ENCODE measurements at places on chromosomes 11 and 22.
A peak's percentile ranks its signal among the peaks of the same experiment; 100 is the strongest.

DNA sequence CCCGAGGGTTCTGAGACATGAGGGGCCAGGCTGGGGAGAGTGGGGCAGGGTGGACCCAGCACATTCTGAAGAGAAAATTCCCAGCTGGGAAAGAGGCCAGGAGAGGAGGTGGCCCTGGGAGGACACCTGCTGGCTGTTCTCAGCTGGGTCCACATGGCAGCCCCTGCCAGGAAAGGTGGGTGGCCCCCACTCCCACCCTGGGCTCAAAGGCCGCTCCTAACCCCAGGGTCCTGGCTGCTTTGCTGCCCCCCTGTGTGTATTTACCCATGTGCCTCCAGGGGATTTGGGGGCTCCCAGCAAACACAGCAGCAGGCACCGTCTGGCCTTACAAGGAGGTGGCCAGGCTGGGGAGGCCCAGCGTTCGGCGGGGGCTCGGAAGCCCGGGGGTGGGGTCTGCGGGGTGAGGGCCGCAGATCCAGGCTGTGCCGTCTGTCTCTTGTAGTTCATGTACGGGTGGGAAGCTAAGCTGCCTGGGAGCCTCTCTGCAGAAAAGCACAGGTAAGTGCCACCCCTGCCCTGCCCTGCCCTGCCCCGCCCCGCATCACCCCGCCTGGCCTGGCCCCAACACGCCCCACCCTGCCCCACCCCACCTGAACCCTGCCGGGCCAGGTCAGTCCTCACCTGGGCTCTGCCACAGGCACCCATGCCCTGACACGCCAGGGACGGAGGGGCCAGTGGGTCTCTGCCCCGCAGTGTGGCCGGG is 10.6 kb downstream of the MUC5B start:
- DNase-seq: no peak

- DNase-seq: no peak
Observed at GRCh38 chr11:48073031-48073861, 92.9 kb downstream of the PTPRJ start.

- DNase-seq: no peak
Observed at GRCh38 chr11:133776671-133777367, 68.5 kb downstream of the SPATA19 start.

DNA sequence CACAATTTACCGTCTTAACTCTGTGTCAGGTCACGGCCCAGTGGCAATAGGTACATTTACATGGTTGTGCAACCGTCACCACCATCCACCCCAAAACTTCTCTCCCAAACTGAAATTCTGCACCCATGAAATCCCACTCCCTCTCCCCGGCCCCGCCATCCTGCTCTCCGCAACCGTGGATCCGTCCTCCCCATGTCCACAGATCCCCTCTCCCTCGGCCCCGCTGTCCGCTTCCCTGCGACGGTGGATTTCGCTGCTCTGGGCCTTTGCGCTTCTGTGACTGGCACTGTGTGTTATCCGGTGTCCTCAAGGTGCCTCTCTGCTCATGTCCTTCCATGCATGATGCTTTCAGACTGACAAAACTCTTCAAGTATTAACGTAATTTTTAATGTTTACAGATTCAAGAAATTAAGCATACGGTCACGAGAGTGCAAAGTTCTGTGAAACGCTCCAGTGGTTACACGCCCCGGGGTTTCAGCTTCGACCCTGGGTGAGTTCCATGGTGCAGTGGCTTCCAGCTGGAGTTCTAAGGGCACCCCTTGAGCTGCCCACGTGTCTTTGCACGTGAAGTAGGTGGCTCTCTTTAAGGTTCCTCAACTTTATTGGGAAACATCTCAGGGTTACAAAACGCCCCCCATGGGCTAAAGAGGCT is 76.4 kb downstream of the KCNQ1 start:
- DNase-seq: no peak

- DNase-seq: no peak
Observed at GRCh38 chr11:114061048-114061680, 1.7 kb downstream of the ZBTB16 start.

GRCh38 chr11:1303973-1304372 is 5.5 kb downstream of the TOLLIP start:
- no peak for DNase-seq

GRCh38 chr11:134562941-134563471 is 151.0 kb upstream of the B3GAT1 start:
- no peak for DNase-seq

DNA sequence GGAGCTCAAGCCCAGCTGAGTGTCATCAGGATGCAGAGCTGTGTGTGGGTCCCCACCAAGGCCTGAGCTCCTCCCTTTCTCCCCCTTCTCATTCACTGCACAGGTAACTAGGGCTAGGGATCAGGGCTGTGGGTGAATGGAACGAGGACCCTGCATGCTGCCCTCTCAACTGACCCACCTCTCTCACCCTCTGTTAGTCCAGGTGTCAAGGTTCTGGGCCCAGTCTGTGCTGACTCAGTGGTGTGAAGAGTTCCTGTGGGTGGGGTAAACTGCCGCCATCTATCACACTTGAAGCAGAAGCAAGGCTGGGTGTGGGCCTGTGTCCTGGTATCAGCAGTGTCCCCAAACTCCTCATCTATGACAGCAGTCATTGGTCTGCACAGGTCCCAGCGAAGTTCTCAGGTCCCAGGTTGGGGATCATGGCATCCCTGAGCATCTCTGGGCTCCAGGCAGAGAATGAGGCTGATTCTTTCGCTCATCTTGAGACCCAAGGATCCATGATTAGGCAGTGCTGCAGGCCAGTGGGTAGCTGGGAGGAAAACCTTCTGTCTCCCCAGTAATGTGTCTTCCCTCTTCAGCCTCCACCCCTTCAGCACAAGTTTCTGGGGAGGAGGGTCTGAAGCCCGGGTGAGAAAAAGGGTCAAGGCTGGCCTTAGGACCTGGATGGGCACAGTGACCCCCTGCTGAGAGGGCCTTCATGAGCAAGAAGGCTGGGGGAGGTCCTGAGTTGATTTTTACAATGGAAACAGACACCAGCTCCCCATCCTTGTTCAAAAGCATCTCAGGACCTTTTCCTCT is 109.8 kb downstream of the ZNF280B start:
- no peak for DNase-seq

GRCh38 chr11:12757416-12757815 is 83.2 kb downstream of the TEAD1 start:
- DNase-seq: no peak

- DNase-seq: no peak
Observed at GRCh38 chr11:534396-535209, 773 bp downstream of the HRAS start.

DNA sequence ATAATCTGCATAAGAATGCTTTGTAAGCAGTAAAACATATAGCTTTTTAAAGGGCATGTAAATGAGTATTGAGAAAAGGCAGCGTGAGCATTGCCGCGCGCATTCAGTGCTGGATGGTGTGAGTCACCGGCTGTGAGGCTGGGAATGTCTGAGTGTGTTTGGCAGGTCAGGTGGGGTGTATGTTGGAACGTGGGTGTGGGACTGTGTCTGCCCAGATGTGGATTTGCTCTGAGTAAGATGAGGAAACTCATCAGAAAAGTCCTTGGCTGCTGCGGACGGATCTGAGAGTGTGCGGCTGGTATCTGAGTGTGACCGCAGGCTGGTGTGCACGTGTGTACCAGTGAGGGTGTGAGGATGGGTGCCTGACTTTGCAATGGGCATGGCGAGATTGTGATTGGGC is 66.2 kb upstream of the NECTIN1 start:
- DNase-seq: peak; percentile 93

- peak; percentile 94 for DNase-seq
Observed at GRCh38 chr11:125263268-125263790, 98.8 kb downstream of the PKNOX2 start.

DNA sequence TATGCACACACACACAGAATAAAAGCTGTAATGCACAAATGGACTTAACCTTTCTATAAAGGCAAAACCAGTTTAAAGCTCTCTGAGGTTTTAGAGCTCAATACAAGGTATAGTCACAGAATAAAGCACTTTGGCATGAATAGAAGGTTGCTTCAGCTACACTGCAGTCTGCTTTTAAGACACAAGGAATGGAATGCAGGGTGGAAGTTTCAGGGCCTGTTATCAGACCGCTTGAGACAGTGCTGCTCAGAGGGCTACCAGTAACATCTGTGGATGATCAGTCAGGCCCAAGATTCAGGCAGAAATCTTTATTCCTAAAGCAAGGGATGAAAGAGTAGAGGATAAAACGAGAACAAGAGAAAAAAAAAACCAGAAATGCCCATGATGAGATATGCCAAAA is 46.7 kb downstream of the CD44 start:
- peak; percentile 50 for DNase-seq

- peak; percentile 6 for DNase-seq
Observed at GRCh38 chr11:130269326-130269943, 45.3 kb downstream of the ZBTB44 start.

GRCh38 chr11:8092587-8093424 is 11.8 kb downstream of the TUB start:
- peak; percentile 69 for DNase-seq

DNA sequence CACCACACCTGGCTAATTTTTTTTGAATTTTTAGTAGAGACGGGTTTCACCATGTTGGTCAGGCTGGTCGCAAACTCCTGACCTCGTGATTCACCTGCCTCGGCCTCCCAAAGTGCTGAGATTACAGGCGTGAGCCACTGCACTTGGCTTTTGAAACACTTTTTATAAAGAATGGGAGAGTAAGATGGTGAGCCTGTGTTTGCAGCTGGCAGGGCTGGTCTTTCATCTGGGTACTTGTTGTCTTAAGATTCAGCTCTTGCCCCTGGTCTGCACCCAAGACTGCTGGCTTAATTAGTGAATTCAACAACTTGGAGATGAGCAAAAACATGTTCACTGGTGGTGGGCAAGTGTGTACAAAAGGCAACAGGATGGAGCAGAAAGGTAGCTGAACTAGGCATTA is 4.0 kb downstream of the TSPAN18 start:
- no peak for DNase-seq

GRCh38 chr11:126411971-126412381 is 56.5 kb downstream of the ST3GAL4 start:
- no peak for DNase-seq

Data from fibroblast of skin of right biceps (primary cell).